ENCODE measurements at places on chromosomes 16 and 17. TPM values are rescaled to one million over a fixed set of nuclear protein-coding genes. Genes with fewer than 3 reads are reported as not detected.

Gene INCA1
- total RNA-seq: 0.17 TPM

Gene SLFN13
- 3.9 TPM for total RNA-seq

Gene GPR142
- total RNA-seq: not detected

Gene TEX19
- not detected for total RNA-seq

Gene CNGB1
- not detected for total RNA-seq

Gene SLC6A4
- total RNA-seq: not detected

Gene SLC25A10
- 32.7 TPM for total RNA-seq

Gene CHD9NB
- total RNA-seq: under 0.01 TPM

Gene C1QTNF1
- 18.9 TPM for total RNA-seq

Gene TBC1D26
- total RNA-seq: 0.15 TPM

Gene ZNF267
- 5.2 TPM for total RNA-seq

Gene TBX21
- total RNA-seq: not detected

Gene KRTAP9-4
- not detected for total RNA-seq

Gene ABHD15
- 7.1 TPM for total RNA-seq

Gene KRTAP9-2
- total RNA-seq: not detected

Gene OSGIN1
- 0.67 TPM for total RNA-seq

Gene PTX4
- total RNA-seq: 0.15 TPM

Gene SLC5A10
- not detected for total RNA-seq

Gene NPIPA5
- total RNA-seq: 2.1 TPM

Gene OMG
- not detected for total RNA-seq

Gene C17orf67
- total RNA-seq: 1.3 TPM

Gene GRB2
- total RNA-seq: 62.9 TPM

Gene CMTM1
- total RNA-seq: 0.59 TPM

Gene CCL11
- total RNA-seq: not detected

Gene HOXB1
- total RNA-seq: not detected

Gene CCDC154
- under 0.01 TPM for total RNA-seq

Gene RASL10B
- 5.1 TPM for total RNA-seq

Gene SEBOX
- total RNA-seq: not detected

Gene PYCARD
- 61.8 TPM for total RNA-seq

Gene SP6
- 0.34 TPM for total RNA-seq

Gene LRRC37A2
- 4.9 TPM for total RNA-seq

Gene SUPT4H1
- 55.8 TPM for total RNA-seq

Gene HOXB4
- 11.7 TPM for total RNA-seq

Gene AANAT
- total RNA-seq: not detected

Gene GLP2R
- total RNA-seq: not detected

Gene IKZF3
- not detected for total RNA-seq

Gene BICDL2
- total RNA-seq: not detected

Gene NPIPA3
- total RNA-seq: 0.34 TPM

Gene CIBAR2
- total RNA-seq: not detected

Gene KRT31
- total RNA-seq: not detected

Gene CD7
- 0.30 TPM for total RNA-seq

Gene SPIRE2
- 1.9 TPM for total RNA-seq
